ENCODE measurements at places on chromosomes 3 and 15. TPM values are rescaled to one million over a fixed set of nuclear protein-coding genes. Genes with fewer than 3 reads are reported as not detected.

The MESP2 gene
- total RNA-seq: not detected

The BTBD1 gene
- total RNA-seq: 156 TPM

The NR2F2 gene
- total RNA-seq: 4.9 TPM

The GATA2 gene
- 0.41 TPM for total RNA-seq

The SETD2 gene
- total RNA-seq: 77.5 TPM

The DPPA4 gene
- 1.6 TPM for total RNA-seq

The PRKCD gene
- 0.82 TPM for total RNA-seq

The ANKRD34C gene
- under 0.01 TPM for total RNA-seq

The SLC51B gene
- not detected for total RNA-seq

The ZNF609 gene
- total RNA-seq: 26.9 TPM

- no peak for DNase-seq
Observed at GRCh38 chr3:172280406-172281051, 167.7 kb downstream of the GHSR start.

DNA sequence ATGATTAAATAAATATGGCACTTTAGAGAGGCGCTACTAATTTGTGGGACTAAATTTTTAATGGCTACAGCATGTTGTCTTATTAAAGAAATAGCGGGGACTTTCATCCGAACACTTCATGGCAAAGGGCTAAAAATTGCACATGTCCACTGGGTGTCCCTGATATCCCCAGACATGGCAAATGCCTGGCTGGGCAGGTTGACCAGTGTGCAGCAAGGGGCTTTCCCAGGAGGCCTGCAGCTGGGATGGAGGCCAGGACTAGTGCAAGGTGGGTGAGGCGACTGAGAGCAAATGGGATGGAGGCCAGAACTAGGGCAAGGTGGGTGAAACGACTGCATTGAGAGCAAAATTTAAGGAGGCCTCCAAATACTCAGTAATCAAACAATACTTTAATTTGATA is 167.4 kb upstream of the SMAD3 start:
- no peak for DNase-seq

DNA sequence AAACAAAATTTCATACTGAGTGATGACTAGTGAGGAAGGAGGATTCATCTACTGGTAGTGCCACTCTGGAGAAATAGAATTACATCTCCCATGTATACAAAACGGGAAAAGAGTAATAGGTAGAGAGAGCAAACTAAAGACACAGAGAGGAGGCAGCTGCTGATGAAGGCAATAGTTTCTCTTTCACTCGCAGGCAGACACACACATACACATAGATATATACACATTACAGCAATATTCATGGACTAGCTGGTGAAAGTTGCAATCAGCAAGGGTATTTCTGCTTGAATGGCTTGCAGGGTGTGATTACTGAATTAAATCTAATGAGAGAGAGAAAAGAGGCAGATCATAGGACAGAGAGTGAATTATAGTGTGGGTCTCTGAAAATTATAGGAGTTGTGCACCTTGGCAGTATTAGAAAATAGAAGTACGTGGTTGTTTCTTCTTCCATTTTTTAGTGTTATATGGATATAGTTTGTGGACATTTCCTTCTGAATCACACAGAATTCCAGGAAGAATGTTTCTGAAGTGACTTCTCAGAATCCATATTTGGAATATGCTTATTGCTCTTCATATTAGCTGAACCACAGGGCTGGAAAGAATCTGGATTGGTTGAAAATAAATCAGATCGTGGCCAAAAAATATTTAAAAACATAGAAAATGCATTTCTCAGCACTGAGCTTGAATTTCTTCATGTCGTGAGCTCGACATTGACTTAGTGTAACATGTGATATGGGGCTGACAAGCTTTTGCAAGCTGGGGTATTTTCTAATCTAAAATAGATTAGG is 991.2 kb downstream of the TUSC7 start:
- DNase-seq: no peak

DNA sequence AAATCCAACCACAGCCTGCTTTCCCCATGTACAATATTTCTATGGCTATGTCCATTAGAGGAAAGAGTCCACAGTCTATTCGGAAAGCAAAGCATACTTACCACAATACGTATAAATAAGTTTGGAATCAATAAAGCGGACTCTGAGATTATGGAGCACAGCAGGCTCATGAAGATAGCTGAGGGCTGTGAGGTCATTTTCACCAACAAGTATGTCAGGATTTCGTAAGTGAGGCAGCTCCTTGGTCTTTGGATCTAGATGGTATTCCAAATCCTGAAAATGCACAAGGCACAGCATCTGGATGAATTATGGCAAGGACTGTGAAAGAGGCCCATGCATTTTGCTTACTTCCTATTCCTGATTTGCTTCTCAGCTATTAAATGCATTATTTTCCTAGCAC is 100.4 kb downstream of the MYO5A start:
- DNase-seq: no peak

DNA sequence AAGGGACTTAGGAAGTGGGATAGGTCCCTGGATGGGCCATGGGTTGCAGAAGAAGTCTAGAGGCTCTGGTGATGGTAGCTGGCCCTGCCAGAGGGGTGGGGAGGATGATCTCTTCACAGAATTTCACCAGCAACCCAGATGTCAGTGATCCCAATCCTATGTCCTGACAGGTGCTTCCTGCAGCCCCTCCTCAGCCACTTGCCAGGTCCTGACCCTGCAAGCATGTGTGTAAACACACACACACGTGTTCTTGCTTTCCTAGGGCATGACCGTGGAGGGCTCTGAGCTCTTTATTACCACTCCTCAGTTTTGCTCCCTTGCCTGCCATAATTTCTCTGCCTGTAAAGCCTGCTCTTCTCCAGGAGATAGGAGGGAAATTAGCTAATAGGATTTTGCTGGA is 12.5 kb downstream of the TEX264 start:
- no peak for DNase-seq

DNA sequence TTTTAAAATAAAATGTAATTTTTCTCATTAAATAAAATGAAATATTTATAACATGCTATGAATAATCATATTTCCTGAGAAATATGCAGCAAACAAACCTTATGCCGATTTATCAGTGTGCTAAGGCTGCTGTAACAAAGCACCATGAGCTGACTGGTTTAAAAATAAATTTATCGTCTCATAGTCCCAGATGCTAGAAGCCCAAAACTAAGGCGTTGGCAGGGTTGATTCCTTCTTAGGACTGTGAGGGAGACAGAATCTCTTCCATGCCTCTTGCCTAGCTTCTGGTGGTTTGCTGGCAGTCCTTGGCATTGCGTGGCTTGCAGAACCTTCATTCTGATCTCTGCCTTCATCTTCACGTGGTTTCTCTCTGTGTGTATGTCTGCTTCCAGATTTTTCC is 740.3 kb downstream of the OTOL1 start:
- DNase-seq: no peak

- DNase-seq: no peak
Observed at GRCh38 chr15:44261007-44261706, 27.4 kb upstream of the GOLM2 start.

- DNase-seq: no peak
Observed at GRCh38 chr3:102348904-102349303, 85.9 kb upstream of the ZPLD1 start.

DNA sequence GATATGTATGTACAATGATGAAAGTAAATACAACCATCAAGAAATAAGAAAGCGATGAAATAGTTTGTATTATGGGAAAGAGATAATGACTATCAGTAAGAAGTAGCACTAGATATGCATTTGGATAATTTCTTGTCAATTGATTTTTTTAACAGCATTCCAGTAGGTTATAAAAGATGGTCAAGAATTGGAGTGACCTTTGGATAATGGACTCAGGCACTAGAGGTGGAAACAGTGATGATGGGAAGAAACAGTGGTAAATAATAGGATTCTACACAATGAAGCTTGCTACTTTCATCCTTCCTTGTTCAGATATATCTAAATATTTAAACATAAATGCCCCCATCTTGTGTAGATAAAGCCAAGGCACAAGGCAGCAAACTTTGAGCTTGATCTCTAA is 101.4 kb downstream of the GBE1 start:
- DNase-seq: no peak

DNA sequence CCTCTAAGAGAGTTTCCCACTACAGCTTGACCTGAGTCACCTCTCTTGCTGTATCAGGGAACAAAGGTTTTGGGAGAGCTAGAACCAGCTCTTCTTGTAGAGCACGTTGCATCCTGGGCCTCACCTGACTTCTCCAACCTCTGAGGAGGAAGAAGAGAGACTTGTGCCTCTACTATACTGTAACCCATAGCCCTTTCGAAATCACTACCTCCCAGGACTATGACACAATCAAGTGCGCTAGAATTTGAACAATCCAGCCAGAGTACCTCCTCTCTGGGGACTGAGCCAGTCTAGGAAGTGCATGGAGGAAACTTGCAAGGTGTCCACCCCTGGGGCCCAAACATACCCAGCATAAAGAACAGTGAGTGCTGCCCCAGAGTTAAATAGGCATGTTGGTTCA is 192.8 kb upstream of the BHLHE40 start:
- DNase-seq: no peak

DNA sequence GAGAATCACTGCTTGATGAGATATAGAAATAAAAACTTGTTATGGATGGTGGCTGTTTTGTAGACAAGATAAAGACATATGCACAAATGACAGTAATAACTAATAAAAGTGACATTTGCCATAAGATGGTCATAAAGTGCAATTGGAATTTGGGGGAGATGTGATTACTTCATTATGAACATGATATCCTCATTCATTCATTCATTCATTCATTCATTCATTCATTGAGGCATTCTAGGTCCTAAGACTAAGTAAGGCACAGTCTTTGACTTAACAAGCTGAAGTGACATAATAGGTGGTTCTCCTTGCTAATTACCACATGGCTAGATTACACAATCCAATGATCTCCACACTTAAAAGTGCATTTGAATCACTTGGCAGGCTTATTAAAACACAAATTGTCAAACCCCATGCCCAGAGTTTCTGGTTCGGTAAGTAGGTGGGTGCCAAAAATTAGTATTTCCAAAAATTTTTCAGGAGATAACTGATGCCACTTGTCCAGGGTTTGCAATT is 18.9 kb downstream of the RAP2B start:
- DNase-seq: no peak

DNA sequence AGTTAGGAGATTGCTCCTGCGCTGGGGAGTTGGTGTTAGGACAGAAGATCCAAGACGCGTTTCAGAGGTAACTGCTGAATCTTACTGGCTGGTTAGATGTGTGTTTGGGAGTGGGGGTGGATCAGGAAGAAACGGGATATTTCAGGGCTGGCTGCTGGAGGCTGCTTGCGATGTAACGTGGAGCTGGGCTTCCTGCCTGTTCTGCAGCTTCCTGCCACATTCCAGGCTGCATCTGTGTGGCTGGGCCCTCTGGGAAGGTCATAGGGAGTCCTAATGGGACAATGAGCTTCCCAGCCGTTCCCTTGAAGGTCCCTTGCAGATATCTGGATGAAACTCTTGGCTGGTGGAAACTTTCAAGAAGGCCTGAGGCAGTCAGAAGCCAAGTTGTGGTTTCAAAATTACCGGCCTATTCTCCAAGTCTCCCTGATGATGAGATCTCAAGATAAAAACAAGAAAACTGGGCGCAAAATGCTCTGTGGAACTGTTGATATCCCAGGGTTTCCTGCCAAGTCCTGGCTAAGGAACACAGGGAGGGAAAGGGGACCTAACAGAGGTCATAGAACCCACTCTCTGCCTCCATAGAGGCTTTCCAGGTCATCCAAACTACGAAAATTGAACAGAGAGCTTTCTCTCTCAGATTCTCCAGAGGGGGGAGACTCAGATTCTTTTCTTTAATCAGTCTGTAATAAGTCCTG is 67.0 kb downstream of the NOX5 start:
- DNase-seq: no peak

GRCh38 chr15:35722501-35722900 is 176.5 kb upstream of the DPH6 start:
- no peak for DNase-seq

DNA sequence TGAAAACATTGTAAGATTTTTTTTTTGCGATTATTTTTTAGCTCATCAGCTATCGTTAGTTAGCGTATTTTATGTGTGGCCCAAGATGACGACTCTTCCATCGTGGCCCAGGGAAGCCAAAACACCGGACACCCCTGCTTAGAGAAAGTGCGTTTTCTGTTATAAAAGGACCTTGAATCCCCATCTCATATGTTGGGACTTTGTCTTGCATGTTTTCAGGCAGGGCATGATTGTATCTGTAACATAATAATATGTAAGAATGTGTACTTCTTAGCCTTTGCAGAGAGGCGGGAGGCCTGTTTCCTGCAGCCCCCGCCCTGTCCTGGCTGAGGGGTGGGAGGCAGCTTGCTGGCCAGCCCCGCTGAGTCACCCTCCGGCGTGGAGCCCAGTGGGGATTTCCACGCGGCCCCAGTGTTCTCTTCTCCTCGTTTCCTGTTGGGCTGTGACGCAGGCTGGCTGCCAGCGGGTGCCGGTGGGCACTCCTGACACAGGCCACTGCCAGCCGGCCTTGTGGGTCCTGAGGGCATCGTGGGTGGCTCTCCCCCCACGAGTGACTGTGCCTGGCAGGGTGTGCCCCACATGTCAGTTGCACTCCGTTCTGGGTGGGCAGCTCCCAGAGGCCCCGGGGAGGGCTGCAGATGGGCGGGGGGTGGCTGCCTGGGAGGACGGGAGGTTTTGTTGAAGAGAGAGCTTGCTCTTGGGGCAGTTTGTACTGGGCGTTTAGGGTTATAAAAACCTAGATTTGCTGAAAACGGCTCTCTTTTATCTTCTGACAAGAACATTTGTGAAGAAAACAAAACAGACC is 55.6 kb downstream of the SMAD3 start:
- DNase-seq: peak; percentile 83

DNA sequence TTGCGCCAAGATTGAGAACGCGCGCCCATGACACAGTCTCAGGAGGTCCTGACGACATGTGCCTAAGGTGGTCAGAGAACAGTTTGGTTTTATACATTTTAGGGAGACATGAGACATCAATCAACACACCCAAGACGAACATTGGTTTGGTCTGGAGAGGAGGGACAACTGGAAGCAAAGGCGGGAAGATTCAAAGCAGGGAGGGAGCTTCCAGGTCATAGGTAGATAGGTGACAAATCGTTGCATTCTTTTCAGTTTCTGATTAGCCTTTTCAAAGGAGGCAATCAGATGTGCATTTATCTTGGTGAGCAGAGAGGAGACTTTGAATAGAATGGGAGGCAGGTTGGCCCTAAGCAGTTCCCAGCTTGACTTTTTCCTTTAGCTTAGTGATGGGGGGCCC is 828.4 kb upstream of the DPPA4 start:
- DNase-seq: no peak

DNA sequence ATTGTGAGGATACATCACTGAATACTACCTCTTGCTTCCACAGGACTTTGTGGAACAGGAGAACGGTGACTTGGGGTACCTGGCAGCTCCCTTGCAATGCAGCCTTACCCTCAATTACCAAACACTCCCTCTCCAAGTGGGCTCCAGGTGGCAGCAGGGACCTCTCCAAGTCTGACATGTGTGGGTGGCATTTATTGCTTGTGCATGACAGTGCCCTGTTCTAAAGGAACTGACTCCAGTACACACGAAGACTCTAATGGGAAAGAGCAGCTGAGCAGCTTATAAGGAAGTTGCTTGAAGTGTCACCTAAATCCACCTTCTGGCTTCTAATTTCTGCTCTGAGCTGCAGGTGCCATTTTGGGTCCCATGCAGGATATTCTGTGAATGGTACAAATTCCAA is 174.1 kb upstream of the SLCO3A1 start:
- no peak for DNase-seq

Data from frontal cortex (tissue), 4 donors.